Aorta (tissue), 5 donors: ENCODE measurements at places on chromosomes 7 and 10. TPM values are rescaled to one million over a fixed set of nuclear protein-coding genes. Genes with fewer than 3 reads are reported as not detected.

DNA sequence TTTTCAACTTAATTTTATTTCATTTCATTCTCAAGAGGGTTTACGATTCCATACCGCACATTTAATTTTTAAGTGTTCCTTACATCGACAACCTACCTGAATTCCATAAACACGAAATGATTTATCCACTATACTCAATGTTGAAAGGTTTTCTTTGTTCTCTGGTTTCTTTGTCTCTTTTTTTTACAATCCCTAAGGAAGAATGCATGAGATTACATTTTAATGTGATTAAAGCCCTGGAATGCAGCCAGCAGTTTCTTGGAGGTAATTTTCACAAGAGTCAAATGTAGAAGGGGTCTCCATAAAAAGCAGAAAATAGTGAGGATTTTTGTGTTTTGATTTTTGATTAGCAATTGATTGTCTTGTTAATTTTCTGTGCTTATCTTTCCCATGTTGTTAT, 59.2 kb upstream of the ADCY1 start:
- H3K4me3 ChIP-seq = no peak overlapping the region
- H3K4me1 ChIP-seq = no peaks in the 10 kb centered on the region
- H3K27me3 ChIP-seq = no peaks in the 10 kb centered on the region
- H3K36me3 ChIP-seq = no peaks in the 10 kb centered on the region

GRCh38 chr7:144738708-144739314, 97.0 kb downstream of the TPK1 start:
- no peaks in the 10 kb centered on the region for H3K4me1 ChIP-seq
- no peak overlapping the region for H3K27ac ChIP-seq
- H3K27me3 ChIP-seq = no peaks in the 10 kb centered on the region
- no peaks in the 10 kb centered on the region for H3K36me3 ChIP-seq
- no peak for DNase-seq

DNA sequence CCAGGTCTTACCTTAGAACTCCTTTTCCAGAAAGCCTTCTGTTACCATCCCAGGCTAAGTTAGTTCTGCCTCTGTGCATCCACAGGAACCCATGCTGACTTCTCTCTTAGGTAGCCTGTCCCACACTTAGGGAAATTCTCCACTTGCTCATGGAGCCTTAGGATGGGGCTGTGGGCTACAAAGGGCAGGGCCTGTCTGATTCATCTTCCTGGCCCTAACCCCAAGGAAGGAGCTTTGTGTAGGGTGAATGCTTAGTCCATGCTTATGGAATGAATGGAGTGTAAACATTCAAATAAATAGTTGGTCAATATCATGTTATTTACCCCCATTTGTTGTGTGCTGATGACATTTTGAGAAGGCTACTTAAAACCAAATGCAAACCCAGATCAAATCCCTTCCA, 54.7 kb downstream of the EMX2 start:
- H3K27me3 ChIP-seq = no peaks in the 10 kb centered on the region
- no peaks in the 10 kb centered on the region for H3K36me3 ChIP-seq
- H3K4me3 ChIP-seq = no peak overlapping the region
- H3K4me1 ChIP-seq = no peaks in the 10 kb centered on the region
- no peak overlapping the region for H3K27ac ChIP-seq
- DNase-seq = no peak

DNA sequence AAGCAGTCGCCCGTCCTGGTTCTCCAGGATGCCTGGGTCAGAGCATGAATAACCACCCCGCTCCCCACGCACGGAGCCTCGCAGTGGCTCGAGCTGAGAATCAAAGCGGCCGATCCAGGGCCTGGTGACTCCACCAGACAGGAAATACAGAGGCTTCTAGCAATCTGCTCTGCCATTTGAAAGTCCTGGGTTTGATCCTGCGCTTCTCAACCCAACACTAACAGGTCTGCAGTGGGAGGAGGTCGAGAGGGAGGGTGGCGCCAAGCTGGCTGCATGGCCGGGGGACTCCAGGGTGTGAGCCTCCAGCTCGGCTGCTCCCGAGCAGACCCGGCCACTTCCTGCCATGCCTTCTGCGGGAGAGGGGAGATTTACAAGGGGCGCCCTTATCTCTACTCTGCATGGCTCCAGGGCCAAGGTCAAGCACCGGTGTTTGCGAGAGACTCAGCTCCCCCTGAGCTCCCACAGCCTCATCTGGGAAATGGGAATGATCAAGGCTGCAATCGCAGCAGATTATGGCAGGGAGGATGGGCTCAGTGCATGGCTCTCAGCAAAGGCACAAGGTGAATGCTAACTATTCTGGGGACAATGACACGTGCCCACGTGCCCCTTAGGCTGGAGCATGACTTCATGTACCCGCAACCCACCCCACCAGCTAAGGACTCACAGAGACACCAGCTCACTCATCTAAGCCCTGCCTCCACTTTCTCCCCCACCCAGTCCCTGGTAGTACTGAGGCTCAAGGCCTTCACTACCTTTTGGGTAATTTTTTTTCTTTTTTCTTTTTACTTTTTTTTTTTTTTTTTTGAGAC, 73.9 kb upstream of the TNRC18 start:
- no peak overlapping the region for H3K27ac ChIP-seq
- H3K4me1 ChIP-seq = no peaks in the 10 kb centered on the region
- DNase-seq = no peak
- H3K4me3 ChIP-seq = no peak overlapping the region
- H3K36me3 ChIP-seq = peaks cover 7% of the 10 kb centered on the region

GRCh38 chr7:7861211-7861633, 107.4 kb upstream of the GLCCI1 start:
- no peaks in the 10 kb centered on the region for H3K4me1 ChIP-seq
- no peaks in the 10 kb centered on the region for H3K36me3 ChIP-seq
- H3K4me3 ChIP-seq = no peak overlapping the region
- no peak overlapping the region for H3K27ac ChIP-seq
- H3K27me3 ChIP-seq = no peaks in the 10 kb centered on the region
- DNase-seq = no peak

- H3K4me1 ChIP-seq = no peaks in the 10 kb centered on the region
- no peaks in the 10 kb centered on the region for H3K27me3 ChIP-seq
- H3K36me3 ChIP-seq = no peaks in the 10 kb centered on the region
- DNase-seq = no peak
- no peak overlapping the region for H3K4me3 ChIP-seq
These were observed 378.8 kb upstream of the ETV1 start for GRCh38 chr7:14368285-14368684.

- DNase-seq = no peak
- H3K27me3 ChIP-seq = no peaks in the 10 kb centered on the region
- H3K4me1 ChIP-seq = no peaks in the 10 kb centered on the region
- H3K4me3 ChIP-seq = no peak overlapping the region
- H3K27ac ChIP-seq = no peak overlapping the region
These were observed 44.9 kb downstream of the ANXA8 start for GRCh38 chr10:47438857-47439474.

DNA sequence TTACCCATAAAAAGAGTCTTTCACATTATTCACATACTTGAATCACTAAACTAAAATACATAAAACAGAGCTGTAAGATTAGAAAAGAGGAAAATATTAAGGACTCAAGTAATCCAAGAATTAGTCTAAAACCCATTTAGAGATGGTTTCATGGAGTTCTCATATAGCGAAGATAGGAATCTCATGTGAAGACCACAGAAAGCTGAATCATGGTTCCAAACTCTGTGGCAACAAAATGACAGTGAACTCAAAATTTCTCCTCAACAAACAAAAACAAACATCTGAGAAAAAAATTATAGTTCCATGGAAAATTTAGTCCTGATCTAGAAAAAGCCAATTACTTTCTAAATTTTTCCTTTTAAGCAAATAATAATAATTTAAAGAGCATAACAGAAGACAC, 34.6 kb downstream of the BAZ1B start:
- no peaks in the 10 kb centered on the region for H3K27me3 ChIP-seq
- H3K27ac ChIP-seq = no peak overlapping the region
- DNase-seq = no peak
- no peak overlapping the region for H3K4me3 ChIP-seq
- H3K36me3 ChIP-seq = no peaks in the 10 kb centered on the region

CNPY1 gene
- total RNA-seq = not detected

FOXI2 gene
- 0.23 TPM for total RNA-seq

EZH2 gene
- 4.1 TPM for total RNA-seq

FGL2 gene
- 208 TPM for total RNA-seq

ABCF2 gene
- 15.8 TPM for total RNA-seq
